ENCODE measurements at places on chromosomes 6 and 20.

DNA sequence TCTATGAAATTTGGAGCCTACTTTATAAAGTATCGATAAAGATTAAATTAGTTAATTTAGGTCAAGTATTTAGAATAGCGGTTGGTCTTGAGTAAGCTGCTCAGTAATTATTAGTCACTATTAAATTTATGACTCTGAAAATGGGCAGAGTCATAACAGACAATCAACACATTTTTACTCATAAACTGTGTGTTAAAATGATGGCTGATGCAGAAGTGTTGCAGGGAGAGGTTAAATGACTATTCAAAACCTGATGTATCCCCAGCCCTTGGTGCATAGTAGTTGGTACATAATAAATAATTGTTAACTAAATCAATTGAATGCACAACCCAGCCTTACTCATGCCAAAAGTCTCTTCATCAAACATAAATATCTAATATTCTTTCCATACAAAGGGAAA lies 30.6 kb downstream of the HIVEP2 start:
- no peak for DNase-seq

- no peak for DNase-seq
These were observed 184.7 kb upstream of the PREP start for GRCh38 chr6:105587349-105588122.

DNA sequence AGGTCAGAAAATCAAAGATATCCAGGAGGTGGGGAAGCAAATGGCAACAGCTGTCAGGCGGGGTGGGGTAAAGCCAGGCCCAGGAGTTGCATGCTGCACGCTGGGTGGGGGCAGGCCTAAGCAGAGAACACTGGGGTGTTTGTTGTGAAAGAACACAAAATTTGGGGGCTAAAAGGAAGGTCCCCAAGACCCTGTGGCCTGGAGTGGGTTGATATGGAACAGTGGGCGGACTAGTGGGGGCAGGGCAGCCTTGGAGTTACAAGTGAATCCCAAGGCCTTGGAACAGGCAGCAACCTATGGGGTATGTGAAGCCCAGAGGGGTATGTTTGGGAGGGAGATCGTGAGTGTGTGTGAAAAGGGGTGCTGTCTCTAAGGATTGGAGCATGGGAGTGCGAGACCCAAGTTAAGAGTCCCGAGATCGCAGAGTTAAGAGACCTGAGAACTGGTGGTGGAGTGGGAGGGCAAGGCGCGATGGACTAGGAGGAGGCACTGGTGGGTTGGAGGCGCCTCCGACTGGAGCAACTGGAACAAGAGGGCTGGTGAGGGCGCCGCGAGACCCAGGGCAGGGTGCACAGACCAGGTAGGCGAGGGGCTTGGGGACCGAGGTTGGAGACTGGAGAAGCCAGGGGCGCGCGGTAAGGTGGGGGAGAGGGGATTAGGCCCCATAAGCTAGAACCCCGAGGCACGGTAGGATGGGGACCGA lies 658 bp downstream of the CUL7 start:
- DNase-seq: no peak

DNA sequence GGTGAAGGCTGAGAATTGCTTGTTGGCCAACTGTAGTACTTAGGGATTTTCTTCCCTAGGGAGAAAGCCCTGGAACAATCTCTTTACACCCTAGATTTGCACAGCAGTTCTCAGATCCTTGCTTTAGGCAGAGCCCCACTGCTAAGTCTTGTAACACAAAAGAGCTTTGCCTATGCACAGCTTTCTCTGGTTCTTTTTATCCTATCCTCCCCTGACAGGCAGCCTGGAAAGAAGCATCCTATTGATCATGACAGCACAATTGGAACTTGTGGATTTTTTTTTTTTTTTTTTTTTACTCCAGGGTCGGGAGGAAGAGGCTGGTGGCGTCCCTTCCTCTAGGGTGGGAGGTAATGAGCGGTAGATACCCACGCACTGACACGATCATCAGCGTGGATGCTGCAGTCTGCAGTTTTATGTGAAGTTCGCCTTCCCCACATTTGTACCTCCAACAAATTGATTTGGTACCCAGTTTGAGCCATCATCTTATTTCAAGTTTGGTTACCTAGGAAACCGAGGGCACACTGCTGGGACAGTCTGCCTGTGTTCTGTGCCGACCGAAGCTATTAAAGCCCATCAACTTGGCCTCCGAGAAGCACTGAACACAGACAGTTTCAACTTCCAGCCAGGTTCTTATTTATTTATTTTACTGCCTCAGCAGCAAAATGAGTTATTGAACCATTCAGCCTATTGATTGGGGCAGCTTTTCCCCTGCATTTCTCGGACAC lies 110.1 kb downstream of the NRN1 start:
- DNase-seq: no peak

DNA sequence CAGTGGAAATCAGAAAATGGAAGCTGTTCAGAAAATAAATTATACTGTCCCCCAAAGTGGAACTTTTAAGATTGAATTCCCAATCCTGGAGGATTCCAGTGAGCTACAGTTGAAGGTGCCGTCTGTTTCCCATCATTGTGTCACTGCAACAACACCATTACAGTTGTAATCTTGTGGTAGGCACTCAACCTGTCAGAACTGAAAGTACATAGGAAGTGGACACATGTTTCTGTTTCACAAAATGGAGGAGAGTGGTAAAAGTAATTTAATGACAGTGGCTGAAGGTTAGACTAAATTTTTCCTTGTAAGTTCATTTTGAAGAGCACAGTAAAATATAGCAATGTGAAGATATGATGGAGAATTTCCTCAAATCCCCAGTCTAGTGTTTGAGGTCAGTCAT lies 70.0 kb downstream of the CD109 start:
- DNase-seq: no peak

DNA sequence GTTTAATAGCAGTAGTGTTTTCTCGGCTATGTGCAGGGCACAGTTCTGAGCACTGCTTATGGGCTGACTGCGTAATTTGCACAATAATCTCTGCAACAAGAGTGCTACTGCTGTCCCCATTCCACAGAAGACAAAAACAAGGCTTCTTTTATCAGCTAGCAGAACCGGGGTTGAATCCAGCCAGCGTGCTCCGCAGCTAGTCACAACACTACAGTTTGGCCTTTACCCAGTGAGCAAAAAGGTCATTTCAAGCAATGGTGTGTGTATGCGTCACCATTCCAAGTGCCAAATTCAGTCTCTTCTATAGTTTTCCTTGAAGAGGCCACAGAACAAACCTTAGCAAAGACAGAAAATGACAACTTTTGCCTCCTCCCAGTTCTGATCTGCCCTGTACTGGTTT lies 61.1 kb downstream of the LRFN2 start:
- DNase-seq: no peak

DNA sequence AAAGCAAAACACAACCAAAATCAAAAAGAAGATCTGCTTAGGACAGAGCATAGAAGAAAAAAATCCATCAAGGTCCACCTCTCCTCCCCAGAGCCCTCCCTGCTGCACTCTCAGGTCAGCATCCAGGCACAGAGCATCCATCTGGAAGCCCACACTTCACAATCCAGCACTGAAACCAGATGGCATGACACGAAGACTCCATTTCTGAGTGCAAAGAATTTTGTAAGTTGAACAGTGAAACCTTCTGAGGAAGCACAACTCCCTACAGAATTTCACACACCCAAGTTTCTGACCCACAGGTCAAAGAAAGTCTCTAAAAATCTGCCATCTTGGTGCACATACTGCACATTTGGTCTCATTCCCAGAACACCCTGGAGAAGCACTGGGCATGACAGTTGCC lies 128.8 kb upstream of the STXBP5 start:
- DNase-seq: no peak

DNA sequence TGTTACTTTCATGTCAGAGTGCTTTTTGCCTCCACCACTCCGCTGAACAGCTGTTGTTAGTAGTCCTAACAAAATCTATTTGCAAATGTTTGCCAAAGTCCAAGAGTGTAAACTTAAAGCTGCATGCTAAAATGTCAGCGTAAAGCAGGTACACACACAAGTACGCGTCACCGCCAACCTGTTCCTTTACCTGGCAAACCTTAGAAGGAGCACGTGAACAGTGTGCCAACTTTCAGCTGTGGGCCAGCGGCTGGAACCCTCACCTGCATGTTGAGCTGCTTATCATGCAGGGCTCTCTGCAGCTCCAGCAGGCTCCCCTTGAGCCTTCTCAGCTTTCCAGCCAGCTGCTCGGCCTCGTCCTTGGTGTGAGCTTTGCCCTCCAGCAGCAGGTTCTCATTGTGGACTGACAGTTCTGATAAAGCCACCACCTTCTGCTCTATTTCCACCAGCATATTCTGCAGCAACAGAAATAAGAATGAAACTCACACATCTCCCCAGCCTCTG lies 359.3 kb downstream of the SYNE1 start:
- DNase-seq: no peak

DNA sequence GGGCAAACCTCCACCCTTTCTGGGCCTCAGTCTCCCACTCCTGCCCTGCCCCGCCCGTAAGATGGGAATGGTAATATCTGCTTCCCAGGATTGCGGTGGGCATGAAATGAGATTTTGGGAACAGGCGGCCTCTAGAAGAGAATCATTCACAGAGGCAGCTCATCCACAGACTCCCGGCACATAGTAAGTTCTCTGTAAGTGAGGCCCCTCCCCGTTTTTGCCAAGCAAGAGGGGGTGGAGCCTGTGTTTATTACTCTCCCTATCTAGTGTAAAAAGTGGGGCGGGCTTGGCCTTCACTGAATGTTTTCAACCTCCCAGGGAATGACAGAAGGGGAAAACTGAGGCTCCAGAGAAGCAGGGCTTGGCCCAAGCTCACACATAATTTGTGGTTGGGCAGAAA lies 20.0 kb downstream of the SUN5 start:
- no peak for DNase-seq

GRCh38 chr6:107750176-107750797 lies 73.8 kb downstream of the SCML4 start:
- no peak for DNase-seq

DNA sequence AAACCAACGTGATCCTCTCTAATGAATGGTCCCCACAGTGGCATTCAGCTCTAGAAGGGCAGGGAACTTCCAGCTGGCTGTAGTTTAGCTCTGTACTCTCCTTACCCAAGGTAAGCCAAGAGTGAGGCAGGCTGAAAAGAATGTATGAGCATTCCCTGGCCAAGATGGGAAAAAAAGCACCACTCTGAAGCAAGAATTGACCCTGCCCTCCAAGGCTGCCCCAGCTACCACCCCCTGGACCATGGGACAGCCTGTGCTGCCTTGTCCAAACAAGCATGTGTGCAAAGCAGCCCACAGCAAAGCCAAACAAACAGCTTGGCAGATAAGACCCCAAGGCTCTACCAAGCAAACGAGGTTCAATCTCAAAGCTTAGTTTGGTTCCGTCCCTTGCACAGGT lies 73.9 kb downstream of the GFOD1 start:
- no peak for DNase-seq

GRCh38 chr6:2542858-2543218 lies 207.9 kb downstream of the MYLK4 start:
- DNase-seq: peak; percentile 61

DNA sequence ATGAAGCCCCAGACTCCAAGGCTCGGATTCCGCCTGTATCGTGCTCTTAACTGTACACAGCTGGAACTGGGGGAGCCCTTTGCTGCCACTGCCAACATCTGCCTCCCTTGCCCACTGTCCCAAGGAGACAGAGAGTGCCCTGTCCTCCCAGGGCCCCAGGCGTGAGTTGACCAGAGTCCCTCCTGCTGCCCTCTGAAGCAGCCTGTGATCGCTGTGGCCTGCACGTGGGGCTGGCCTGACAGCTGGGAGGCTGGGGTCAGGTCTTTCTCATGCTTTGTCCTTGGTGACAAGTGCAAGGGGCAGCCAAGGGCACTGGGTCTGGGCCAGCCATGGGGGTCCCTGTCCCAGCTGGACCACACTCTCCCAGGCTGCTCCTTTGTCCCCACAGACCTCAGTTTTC lies 44.3 kb downstream of the KIAA1755 start:
- DNase-seq: no peak

DNA sequence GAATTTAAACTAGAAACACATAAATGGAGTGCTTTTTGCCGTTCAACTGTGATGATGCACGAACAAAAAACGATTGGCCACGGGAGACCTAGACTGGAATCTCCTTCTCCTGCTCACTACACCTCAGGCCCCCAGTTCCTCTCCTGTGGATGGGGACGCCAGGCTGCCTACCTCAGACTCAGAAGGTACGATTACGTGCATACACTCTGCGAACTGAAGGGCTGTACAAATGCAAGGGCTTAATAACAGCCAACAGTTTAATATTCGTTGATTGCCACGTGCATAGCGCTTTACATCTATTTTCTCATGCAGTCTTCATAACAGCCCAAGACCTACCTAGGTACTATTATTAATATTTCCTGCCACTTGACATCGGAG lies 495 bp upstream of the ARMC2 start:
- DNase-seq: no peak

GRCh38 chr20:38550274-38550673 lies 30.7 kb upstream of the ADIG start:
- DNase-seq: no peak

DNA sequence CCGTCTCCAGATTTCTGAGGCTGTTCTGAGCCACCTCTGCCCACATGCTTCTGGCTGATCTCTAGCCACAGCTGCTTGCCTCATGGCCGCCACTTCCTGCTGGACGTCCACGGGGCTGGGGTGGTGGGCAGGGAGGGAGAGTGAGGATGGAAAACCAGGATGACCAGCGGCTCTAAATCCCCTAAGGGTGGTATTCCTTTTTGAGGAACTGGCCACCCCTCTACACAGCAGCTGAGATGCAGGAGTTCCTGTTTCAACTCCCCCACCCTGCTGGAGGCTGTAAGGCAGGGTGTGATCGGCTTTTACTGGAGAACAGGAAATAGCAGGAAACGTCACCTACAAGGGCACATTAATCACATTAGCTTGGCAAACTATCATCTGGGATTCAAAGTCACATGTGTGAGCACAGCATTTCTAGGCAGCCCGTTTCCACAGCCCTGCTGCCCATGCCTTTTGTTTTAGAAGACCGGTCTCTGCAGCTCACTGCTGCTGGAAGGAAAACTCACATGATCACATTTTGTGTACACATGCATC lies 181.6 kb upstream of the ECI2 start:
- no peak for DNase-seq

GRCh38 chr20:38179846-38180245 lies 14.8 kb upstream of the TGM2 start:
- DNase-seq: no peak

GRCh38 chr20:56716806-56717205 lies 87.7 kb downstream of the TFAP2C start:
- DNase-seq: no peak

- DNase-seq: no peak
These were observed 111.3 kb downstream of the BCKDHB start for GRCh38 chr6:80217794-80218193.

DNA sequence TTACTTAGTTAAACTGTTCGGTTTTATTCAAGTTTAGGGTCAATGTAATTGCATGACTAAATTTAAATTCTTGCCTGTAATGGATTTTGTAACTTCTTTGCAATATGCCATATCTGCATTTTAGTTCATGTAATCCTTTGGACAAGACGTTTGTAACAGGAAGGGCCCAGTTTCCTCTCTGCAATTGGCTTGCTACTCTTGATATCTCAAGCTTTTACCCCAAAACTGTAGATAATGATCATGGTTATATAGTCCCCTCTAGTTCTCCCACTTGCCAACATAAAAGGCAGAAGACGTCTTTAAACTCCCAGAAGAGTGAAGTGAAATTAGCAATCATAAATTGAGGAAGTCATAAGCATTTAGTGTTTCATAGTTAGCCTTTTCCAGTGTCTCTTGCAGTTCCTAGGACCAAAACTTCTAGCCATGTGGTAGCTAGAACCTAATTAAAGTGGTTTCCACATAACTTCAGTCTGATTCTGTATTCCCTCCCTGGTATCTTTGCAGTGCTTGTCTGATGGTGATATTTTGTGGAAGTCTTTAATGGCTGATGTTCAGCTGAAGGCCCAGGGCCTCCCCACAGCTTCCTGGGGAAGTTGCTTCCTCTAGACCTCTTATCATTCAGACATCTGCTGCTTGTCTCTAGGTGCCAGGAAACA lies 117.8 kb upstream of the SUPT3H start:
- DNase-seq: no peak

- DNase-seq: no peak
These were observed 153.2 kb upstream of the TAB2 start for GRCh38 chr6:149164199-149164750.
